ENCODE measurements at places on chromosomes 3 and 15.

GRCh38 chr3:111130827-111131226 is 59.2 kb downstream of the NECTIN3 start:
- DNase-seq, result no peak

- DNase-seq, result no peak
Measured at GRCh38 chr3:195268576-195269309, 2.2 kb downstream of the XXYLT1 start.

GRCh38 chr3:89419647-89420241 is 312.3 kb downstream of the EPHA3 start:
- DNase-seq, result no peak

GRCh38 chr3:133886031-133886722 is 9.5 kb downstream of the RAB6B start:
- no peak for DNase-seq

GRCh38 chr3:98692787-98693473 is 70.2 kb upstream of the ST3GAL6 start:
- no peak for DNase-seq

DNA sequence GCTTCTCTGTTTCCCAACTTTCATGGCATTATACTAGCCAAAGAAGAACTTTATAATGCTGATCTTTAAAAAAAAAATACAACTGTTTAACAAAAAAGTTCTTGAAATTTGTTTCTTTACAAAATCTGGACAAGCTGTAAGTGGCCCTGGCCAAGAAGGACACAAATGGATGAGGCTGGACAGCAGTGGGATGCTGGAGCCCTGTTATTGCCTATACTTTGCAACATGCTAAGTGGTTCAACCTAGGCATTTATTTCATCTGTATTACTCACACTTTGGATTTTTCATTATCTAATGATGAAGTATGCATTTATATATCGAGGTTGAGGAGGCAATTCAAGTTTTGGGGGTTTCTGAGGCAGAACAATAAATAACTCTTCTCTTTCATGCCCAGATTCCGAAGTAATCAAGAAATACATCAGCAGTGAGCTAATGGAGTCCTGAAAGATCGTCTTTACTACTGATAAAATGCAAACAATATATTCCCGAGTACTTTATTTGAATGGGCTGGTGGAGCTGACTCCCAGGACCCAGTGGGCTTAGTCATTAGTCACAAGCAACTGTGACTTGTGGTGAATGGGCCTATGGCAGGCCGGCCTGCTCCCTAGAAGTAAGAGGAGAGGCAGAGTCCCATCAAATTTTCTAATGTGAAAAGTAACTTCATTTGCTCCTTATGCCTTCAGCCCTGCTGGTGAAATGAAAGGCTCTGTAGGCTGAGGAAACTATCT is 177.3 kb upstream of the DPH6 start:
- DNase-seq, result no peak

DNA sequence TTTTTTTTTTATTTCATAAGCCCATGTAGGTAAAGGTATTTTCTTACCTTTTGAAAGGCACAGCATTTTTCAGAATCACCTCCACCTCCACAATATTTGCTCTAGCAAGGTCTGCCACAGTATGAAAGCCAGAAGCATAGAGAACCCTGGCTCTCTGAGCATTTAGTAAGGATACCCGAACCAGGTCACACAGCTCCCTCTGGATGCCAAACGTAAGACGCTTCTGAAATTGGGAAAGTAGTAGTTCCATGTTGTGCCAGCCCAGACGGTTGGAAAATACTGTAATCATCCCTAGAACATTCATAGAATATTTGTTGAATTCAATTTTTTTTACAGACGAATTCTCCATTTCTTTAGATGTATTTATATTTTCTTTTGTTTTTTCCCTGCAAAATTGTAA is 52.4 kb downstream of the POLQ start:
- no peak for DNase-seq

GRCh38 chr3:1087066-1087560 is 5.7 kb upstream of the CNTN6 start:
- DNase-seq, result no peak

DNA sequence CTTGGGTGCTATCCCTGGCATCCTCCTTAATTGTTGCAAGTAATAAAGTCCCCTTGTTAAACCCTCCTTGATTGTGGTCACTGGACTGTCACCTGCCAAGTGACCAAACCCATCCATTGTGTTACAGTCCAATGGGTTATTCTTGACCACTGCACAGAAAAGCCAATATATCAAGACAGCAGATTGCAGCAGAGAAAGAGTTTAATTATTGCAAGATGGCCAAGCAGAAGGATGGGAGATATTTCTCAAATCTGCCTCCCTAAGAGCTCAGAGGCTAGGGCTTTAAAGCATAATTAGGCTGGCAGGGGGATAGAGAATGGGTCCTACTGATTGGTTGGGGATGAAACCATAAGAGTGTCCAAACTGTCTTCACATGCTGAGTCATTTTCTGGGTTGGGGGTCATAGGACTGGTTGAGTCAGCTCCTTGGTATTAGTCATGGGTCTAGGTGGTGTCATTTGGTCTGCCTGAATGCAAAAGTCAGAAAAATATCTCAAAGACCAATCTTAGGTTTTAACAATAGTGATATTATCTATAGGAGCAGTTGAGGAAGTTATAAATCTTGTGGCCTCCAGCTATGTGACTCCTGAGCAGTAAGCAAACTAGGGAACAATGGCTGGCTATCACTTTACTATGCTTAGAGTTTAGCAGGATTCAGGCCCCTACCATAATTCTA is 19.1 kb upstream of the XYLB start:
- DNase-seq, result no peak

GRCh38 chr3:46734773-46735172 is 17.1 kb upstream of the PRSS50 start:
- no peak for DNase-seq

- no peak for DNase-seq
Measured at GRCh38 chr15:59439576-59439975, 1.6 kb downstream of the FAM81A start.

DNA sequence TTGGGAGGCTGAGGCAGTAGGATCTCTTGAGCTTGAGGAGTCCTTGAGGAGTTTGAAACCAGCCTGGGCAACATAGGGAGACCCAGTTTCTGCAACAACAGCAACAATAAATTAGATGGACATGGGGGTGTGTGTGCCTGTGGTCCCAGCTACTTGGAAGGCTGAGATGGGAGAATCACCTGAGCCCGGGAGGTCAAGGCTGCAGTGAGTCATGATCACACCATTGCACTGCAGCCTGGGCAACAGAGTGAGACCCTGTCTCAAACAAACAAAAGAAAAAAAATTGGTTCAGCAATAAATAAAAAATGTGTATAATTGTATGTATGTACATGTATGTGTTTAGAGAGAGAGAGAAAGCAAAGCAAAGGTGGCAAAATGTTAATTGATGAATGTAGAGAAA is 83.1 kb downstream of the PDE8A start:
- no peak for DNase-seq

DNA sequence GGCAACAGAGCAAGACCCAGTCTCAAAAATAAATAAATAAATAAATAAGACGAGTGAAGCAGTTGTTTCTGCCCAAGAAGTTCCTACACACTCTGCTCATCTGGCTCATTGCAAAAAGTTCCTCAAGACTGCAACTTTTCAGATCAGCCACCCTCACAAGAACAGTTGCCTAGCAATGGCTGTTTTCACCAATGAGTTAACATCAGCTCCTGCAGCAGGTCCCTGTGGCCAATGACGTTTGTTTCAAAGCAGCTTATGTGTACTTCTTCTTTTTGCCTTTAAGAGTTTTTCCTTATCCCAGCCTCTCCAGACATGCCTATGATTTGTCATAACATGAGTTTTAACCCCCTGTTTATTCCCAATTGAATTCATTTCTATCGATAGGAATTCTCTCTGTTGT is 118.4 kb upstream of the SPRED1 start:
- no peak for DNase-seq

- DNase-seq, result no peak
Measured at GRCh38 chr3:177104299-177104992, 92.8 kb downstream of the TBL1XR1 start.

GRCh38 chr15:89356634-89357298 is 22.1 kb upstream of the POLG start:
- no peak for DNase-seq

DNA sequence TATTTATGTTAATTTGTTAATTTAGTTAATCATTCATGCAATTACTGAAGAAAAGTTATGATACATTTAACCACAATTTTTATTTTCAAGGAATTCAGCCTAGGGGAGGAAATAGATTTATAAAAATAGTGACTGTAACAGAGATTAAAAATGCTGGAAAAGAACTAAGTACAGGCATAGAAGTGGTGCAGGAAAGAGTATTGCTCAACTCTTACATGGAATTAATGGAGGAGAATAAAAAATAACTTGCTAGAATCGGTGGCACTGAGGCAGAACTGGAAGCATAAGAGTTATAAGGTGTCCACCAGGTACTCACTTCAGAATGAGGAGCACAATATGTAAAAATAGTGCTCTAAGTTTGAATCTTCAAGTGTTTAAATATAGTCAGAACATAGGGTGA is 13.5 kb upstream of the OR5AC2 start:
- no peak for DNase-seq

DNA sequence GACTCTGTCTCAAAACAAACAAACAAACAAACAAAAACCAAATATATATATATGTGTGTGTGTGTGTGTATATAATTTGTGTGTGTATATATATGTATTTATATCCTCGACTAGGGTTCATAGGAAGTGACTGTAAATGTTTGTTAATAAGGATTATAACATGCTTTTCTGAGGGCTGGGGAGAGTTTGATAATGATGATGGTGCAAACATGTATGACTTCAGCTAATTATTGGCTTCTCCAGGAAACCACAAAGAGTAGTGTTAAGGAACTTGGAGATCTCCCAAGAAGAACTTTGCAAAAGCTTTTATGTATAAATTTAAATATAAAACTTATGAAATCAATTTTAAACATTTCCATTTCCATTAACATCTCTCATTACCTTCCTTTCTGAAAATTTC is 3.9 kb upstream of the OPA1 start:
- DNase-seq, result no peak

GRCh38 chr3:17094551-17094950 is 209.8 kb downstream of the PLCL2 start:
- DNase-seq, result no peak

GRCh38 chr15:73174171-73174570 is 121.9 kb downstream of the NEO1 start:
- no peak for DNase-seq

DNA sequence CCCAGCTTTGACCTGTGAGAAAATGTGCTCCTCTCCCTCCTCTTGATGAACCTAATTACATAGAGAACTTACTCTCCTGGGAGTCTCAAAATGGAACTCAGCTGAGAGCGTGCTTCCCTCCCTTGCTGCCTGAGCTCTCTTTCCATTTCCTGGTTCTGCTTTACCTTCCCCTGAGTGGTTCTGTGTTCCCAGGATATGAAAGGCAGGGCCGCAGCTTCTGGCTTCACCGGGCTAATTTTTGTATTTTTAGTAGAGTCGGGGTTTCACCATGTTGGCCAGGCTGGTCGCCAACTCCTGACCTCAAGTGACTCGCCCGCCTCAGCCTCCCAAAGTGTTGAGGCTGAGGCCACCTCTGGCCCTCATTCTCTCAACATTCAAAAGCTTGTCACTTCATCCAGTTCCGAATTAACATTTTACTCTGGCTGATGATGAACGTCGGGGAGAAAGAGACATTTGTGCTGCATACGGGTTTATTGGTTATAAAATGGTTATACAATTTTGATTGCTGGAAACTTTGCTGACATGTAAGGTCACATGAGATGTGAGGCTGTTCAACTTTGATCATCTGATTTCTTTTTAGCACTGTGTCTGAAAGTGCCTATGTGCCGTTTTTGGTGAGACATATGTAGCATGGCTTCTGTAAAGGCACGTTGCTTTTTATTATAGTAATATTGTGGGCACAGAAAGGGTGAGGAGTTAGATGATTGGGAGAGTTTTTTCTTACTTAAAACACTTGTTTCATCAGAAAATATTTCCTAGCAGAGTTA is 6.6 kb downstream of the PLS1 start:
- DNase-seq, result no peak

DNA sequence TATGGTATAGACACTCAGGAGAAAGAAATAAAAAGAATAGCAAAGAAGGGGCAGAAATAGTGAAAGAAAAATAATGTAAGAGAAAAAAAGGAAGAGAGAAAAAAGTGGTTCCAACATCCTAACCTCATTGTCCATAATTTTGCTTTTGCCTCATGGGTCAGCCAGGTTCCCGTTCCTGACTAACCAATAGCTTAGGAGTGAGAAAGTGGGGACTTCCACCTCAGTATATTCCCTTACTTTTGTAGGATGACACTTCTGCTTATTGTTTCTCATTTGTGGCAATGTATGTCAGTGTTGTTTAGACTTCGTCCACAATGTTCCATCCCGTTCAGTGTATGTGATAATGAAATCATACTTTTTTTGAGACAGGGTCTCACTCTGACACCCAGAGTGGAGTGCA is 9.3 kb upstream of the SLC12A8 start:
- DNase-seq, result no peak

DNA sequence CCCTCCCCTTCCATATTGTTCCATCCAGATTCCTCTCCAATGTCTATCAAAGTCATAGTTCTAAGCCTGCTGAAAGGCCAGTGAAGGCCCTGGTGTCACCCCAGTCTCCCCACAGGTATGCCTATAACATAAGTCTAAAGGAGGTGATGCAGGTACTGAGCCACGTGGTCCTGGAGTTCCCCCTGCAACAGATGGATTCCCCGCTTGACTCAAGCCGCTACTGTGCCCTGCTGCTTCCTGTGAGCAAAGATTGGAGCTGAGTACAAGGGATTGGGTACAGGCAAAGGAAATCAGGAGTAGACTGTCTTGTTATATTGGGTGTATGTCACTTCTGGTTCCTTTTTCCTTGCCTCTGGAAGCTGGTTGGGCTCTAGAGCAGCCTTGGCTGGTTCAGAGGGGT is 8.2 kb downstream of the EIF2B5 start:
- DNase-seq, result no peak

- no peak for DNase-seq
Measured at GRCh38 chr15:98397419-98397818, 250.9 kb upstream of the IGF1R start.

- DNase-seq, result no peak
Measured at GRCh38 chr15:85867250-85867649, 72.5 kb upstream of the KLHL25 start.

- DNase-seq, result no peak
Measured at GRCh38 chr3:63470745-63471144, 181.7 kb upstream of the SNTN start.

DNA sequence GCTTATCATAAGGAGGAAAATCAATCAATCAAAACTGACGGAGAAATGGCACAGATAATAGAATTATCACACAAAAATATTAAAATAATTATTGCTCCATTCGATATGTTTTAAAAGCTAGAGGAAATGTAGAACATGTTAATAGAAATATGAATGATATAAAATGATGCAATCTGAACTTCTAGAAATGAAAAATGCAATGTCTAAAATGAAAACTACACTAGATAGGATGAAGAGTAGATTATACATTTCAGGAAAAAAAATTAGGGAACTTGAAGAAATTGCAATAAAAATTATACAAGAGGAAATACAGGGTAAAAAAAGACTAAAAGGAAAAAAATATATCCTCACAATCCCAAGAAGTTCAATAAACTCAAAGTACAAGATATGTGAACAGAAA is 80.2 kb upstream of the TP63 start:
- no peak for DNase-seq

Data from stimulated activated naive CD8-positive, alpha-beta T cell treated with anti-CD3 and anti-CD28 coated beads, Interleukin-15, amount 100 ng/mL, for 72 hours (primary cell).